ENCODE measurements at places on chromosomes 7 and 10.
A peak's percentile ranks its signal among the peaks of the same experiment; 100 is the strongest.

DNA sequence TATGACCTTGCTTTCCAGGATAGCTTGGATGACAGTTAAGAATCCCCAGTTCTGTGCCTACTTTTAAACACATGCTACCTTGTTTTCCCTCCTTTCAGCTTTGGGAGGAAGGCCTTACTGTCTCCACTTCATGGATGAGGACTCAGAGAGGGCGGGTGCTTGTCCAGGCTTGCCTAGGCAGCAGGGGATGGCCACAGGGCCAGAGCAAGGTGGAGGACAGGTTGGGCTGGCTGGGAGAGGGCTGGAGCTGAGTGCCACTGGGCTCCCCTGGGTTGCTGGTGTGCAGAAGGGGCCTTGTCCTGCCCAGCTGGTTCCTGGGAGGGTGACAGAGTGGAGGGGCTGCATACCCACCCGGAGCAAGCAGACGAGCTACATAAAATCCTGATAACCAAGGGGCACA is 117.8 kb downstream of the GRK5 start:
- no peak for DNase-seq

- no peak for DNase-seq
Measured at GRCh38 chr10:28445516-28445915, 87.4 kb upstream of the WAC start.

GRCh38 chr10:11448545-11449244 is 162.8 kb downstream of the USP6NL start:
- no peak for DNase-seq

- DNase-seq, result no peak
Measured at GRCh38 chr7:149457766-149458165, 3.1 kb downstream of the ZNF777 start.

- peak; percentile 9 for DNase-seq
Measured at GRCh38 chr7:49483142-49483541, 290.3 kb upstream of the VWC2 start.

GRCh38 chr7:112185005-112185834 is 21.0 kb downstream of the DOCK4 start:
- peak; percentile 62 for DNase-seq

DNA sequence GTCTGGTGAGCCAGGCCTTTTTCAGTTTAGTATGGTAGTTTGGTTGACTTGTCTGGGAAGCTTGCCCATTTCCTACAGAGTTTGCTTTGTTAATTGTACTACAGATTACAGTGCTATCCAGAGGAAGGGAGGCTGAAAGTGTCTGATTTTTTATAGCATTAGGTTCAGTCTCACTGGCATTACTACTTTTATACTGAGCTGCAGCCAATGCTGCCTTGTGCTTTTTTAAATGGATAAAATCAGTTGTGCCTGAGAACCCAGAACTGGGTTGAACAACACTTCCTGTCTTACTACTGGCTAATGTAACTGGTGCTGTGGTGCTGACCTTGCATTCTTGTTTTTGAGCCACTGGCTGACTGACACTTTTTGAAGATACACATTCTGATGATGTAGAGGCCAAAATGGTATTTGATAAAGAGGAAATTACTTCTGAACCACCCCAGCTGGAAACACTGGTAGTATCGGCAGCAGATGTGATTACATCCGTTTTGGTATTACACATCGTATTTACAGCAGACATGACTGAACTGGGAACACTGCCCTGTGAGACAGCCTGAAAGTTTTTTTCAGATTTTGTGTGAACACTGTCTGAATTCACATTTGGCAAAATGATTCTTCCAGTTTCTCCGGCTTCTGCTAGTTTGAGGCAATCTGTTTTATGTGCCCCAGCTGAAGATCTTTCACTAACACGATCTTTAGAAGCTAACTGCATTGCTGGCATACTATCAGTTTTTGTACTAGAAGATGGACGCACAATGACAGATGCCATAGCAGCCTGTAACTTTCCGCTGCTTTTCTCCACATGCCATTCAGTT is 74.1 kb downstream of the NRBF2 start:
- no peak for DNase-seq

- no peak for DNase-seq
Measured at GRCh38 chr7:132562690-132563089, 13.6 kb downstream of the PLXNA4 start.

GRCh38 chr10:130418731-130419130 is 282.5 kb downstream of the GLRX3 start:
- DNase-seq, result no peak

- DNase-seq, result no peak
Measured at GRCh38 chr7:77752016-77752415, 46.2 kb downstream of the TMEM60 start.

- DNase-seq, result peak; percentile 77
Measured at GRCh38 chr7:100469227-100470044, 5.4 kb upstream of the SPACDR start.

All from HT1080 (cell line).